ENCODE measurements at places on chromosomes 1 and 21.

DNA sequence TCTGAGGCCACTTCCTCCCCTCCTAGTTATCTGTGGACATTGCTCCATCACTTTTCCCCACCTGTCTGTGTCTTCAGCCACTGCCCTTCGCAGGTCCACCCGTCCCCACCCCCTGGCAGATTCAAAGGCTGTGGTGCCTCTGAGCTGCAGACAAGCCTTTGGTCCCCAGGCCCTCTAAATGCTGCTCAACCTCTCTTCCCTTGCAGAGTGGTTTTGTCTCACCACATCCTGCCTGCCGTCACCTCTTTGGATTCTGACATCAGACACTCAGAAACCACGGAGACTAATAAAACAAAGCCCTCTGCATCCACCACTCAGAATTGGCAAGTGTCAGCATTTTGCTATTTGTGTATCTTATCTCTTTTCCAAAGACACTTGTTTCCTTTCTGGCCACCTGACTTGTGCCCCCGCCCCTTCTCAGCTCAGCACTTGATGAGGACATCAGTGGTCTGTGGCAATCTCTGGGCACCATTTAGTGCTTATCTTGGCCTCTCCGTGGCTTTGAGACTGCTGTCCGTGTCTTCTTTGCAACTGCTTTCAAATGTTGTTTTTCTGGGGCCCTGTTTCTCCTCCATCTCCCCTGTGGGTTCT, 7.7 kb downstream of the CNIH3 start:
- DNase-seq: peak; percentile 71

DNA sequence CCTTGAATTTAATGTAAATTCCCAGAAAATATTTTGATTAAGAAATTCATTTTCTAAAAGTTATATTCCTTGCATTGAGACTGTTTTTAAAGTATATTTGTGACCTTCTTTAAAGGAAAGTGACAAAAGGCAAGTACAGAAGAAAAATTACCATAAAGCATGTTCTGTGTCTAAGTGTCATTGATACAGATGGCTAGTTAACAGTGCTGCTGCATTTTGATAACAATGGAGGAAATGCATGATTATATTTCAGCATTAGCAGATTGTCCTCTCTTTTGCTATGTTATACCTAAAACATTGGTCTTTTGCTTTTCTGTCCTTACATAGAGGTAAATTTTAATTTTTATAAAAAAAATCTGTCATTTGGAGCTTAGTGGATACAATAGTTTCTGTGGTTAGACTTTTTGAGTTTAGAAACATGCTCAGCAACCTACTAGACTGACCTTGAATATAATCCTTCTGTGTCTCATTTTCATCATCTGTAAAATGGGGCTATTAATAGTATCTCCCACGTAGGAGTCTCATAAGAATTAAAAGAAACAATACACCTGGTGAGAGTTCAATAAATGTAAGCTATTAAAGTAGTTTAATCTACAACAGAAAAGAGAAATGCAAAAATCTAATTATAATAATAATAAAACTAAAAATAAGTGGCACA, 51.1 kb upstream of the RGS21 start:
- DNase-seq: no peak

DNA sequence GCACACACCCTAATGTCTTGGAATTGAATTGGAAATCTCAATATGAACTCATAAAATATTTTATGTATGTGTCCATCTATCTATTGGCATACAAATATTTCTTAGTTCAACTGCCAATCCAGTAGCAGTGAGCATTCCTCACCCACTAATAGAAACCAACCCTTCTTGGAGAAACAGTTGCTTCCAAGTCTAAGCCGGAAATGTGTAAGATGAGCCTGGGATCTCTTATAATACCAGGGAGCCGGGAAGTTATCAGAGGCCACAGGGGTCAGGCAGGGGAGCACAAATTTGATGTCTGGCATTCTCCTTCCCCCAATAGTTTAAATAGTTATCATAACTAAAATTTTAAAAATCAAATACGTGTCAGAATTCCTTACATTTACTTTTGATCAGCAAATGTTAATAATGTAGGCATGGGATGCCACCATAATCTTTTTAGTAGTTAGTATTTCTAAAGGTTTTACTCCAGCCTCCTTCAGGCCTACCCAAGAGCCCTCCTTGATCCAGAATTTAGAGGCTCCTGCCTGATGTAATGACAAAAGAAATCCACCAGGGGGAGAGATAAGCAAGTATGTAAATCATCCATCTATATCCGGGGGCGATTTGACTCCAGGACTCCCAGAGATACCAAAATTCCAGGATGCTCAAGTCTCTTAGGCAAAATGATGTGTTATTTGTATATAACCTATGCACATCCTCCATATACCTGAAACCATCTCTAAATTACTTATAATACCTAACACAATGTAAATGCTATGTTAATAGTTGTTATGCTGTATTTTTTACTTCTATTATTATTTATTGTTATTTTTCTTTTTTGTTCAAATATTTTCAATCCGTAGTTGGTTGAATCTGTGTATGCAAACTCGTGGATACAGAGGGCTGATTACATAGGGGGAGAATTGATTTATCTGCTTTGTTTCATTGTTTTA, 218.7 kb upstream of the COA6 start:
- DNase-seq: no peak

- no peak for DNase-seq
Measured at GRCh38 chr1:160062230-160062532, 7.8 kb downstream of the KCNJ10 start.

DNA sequence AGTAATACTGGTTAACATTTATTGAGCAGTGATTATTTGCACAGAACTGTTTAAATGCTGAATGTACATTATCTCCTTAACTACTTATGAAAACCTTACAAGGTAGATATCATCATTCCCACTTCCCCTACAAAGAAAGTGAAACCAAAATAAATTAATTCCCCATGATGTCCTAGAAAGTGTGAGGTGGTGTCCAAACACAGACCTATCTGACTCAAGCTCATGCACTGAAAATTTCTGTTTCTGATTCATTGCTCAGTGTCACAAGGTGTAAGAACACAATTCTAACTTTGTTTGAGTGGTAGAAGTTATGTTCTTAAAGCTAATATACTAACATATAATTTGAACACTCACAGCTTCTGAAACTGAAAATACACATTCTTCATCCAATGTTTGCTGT, 178.7 kb downstream of the MRPL39 start:
- no peak for DNase-seq

Data from stimulated activated naive CD8-positive, alpha-beta T cell treated with anti-CD3 and anti-CD28 coated beads, Interleukin-15, Interleukin-2, amounts not matched to agents 100 U/mL and 50 U/mL, for 24 hours (primary cell).